ENCODE measurements at places on chromosomes 2 and 18.

DNA sequence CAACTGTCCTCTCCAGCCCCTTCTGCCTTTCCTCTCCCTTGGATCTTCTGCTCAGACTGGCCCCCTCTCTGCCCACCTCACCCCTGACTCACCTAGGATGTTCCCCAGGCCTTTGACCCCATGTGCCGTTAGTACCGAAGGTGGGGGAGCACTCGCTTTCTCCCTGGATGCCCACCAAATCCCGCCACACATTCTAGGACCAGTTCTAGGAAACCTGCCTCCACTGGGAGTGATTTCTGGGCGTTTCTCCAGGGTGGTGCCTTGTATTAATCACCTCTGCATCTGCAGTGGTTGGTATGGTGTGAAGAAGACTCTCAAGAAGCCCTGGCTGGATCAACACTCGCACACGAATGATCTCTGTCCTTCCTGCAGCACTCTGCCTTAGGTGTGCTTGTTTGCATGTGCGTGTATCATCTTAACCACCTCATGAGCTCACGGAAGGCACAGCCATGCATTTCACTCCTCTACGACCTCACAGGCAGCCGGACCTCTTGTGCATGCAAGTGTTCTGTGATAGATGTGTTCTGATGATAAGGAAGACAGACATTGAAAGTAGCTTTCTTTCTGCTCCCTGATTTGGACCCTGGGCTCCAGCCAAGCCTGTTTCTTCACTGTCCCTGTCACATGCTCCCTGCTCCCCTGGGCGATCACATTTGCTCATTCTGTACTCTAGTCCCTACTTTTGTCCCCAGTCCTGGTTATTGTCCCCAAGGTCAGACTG is 69.4 kb downstream of the LIPG start:
- no peak for DNase-seq

DNA sequence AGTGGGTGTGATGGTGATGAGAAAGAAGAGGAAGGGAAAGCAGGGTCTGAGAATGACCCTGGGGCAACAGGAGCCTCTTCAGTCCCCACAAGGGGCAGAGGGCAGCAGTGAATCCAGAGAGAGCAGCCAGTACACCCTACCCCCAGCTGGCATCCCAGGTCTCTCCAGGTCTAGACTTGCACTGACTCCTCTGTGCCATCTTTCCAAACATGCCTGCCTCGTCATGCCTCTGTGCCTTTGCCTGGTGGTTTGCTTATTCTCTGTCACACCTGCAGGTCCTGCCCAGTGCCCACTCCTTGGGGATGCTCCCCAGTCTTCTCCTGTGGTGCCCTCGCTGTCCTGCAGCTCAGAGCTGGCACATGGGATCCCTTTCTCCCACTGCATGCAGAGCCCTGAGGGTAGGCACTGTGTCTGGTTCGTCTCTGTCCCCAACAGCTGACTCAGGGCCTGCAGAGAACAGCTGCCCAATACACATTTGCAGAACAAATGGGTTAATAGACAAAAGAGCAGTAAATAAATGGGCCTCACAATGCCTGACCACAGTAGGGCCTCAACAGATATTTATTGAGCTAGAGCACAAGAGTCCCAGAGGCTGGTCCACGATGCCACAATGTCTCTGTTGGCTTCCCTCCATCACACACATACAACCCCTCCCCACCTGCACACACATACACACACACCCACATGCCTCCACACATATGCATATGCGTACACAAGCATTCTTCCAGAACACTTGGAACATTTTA is 89.8 kb downstream of the HS1BP3 start:
- DNase-seq: no peak

GRCh38 chr2:39632876-39633275 is 32.8 kb upstream of the TMEM178A start:
- DNase-seq: no peak

GRCh38 chr18:6106091-6106685 is 210.9 kb upstream of the TMEM200C start:
- DNase-seq: no peak

- DNase-seq: no peak
Measured at GRCh38 chr18:62634979-62635630, 80.2 kb upstream of the PHLPP1 start.

- DNase-seq: no peak
Measured at GRCh38 chr2:230909841-230910545, 15.0 kb downstream of the GPR55 start.

DNA sequence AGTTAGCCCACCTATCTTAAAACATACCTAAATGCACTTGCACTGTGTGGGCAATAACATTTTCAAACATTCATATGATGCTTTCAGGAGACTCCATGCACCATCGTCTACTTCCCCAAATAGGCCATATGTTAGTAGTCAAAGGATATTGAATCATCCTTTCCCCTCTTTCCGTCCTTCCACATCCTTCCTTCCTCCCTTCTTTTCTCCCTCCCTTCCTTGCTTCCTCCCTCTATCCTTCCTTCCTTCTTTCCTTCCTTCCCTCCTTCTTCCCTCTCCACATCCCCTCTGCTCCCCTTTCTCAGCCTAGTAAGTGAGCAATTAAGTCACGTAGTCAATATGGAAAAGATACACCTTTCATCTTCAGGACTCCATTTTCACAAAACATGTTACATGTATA is 73.8 kb downstream of the ZEB2 start:
- no peak for DNase-seq

DNA sequence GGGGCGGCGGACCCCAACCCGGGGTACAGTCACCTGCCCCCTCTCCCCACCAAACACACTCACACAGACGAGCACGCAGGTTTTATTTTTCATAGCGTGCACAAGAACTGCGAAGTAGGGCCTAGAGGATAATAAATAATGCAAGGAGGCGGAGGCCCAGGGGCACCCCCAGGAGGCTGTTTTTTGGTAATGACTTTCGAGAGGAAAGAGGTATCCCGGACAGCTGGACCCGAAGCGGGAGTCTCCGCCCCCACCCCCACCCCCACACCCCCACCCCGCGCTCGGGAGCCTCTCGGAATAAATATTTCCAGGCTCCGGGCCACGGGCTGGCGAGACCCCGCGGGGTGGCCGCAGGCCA is 3.4 kb downstream of the CYP26B1 start:
- no peak for DNase-seq

- no peak for DNase-seq
Measured at GRCh38 chr2:95329891-95330793, 33.0 kb downstream of the KCNIP3 start.

GRCh38 chr18:75173125-75173432 is 35.9 kb downstream of the PTGR3 start:
- no peak for DNase-seq

DNA sequence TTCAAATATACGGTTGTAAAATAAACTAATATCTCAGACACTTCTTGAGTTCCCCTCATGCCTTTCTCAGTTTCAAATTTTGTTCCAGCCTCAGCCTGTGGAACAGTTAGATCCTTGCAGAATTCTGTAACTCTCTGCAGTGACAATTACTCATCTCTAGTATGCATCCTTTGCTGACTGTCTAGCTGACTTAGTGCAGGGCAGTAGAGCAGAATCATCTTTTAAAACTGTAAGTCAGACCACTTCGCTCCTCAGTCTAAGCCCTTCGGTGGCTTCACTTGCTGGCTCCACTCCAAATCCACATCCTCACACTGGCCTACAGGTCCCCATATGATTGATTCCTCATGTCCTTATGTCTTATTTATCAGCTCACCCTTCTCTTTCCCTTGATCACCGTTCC is 164.1 kb upstream of the ZSWIM2 start:
- no peak for DNase-seq

GRCh38 chr2:88885679-88886416 is 194.4 kb downstream of the RPIA start:
- DNase-seq: no peak

DNA sequence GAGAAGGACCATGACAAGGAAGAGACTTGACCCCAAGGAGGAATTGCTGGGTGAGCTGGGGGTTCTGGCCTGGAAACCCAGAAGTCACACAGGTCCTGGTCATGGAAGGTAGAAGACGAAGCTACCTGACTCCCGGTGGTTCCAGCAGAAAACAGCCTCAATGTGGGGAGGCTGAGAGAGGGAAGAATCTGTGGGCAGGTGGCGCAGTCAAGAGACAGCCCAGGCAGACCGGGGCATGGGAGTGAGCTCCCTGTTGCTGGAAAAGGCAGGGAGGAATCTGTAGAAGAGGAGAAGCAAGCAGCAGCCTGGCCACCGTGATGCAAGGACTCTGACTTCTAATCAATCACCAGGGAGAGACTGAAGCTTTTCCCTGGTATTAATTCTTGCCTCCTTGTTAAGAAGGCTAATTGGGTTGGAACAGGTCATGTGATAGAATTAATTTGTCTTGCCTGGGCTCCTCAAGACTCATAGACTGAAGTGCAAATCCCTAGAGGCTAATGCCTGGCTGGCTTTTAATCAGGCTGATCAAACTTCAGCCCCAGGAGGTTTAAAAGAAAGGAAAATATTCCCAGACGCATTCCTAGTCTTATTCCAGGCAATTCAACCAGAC is 30.1 kb downstream of the CNGA3 start:
- DNase-seq: no peak

- DNase-seq: no peak
Measured at GRCh38 chr18:79962311-79962710, 2.1 kb upstream of the HSBP1L1 start.

DNA sequence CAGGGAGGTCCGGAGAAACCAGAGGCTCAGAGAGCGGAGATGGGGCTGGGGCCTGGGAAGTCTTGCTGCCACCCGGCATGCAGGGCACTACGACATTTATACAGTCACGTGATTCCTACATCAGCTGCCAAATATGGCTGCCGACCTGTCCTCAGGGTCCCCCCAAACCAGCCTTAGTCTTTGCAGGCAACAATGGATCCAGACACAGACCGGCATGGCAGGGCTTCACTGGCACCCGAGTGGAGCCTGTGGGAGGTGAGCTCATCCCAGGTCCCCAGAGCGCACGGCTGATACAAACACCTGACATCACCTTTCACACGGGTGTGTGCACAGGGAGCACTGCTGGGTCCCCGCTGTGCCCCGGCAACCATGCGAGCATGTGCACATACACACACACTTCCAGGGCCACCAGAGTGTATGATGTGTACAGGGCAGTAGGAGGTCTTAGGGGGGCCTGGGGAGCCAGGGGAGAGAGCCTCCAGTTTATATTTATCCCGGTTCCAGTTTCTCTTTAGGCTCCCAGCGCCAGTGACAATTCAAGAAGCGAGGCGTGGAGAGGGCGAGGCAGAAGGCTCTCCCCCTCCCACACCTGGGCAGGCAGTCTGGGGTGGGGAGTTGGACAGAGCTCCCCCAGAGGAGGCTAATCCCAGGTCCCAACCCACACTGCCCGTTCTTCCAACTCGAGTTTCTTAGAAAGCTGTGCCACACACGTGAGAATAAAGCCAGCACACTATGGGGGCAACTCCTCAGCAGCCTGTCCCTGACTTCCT is 2.7 kb downstream of the SEMA4C start:
- DNase-seq: no peak

GRCh38 chr2:193272011-193272410 is 1077.3 kb upstream of the TMEFF2 start:
- no peak for DNase-seq

- DNase-seq: no peak
Measured at GRCh38 chr2:182381225-182381624, 45.6 kb downstream of the PDE1A start.

DNA sequence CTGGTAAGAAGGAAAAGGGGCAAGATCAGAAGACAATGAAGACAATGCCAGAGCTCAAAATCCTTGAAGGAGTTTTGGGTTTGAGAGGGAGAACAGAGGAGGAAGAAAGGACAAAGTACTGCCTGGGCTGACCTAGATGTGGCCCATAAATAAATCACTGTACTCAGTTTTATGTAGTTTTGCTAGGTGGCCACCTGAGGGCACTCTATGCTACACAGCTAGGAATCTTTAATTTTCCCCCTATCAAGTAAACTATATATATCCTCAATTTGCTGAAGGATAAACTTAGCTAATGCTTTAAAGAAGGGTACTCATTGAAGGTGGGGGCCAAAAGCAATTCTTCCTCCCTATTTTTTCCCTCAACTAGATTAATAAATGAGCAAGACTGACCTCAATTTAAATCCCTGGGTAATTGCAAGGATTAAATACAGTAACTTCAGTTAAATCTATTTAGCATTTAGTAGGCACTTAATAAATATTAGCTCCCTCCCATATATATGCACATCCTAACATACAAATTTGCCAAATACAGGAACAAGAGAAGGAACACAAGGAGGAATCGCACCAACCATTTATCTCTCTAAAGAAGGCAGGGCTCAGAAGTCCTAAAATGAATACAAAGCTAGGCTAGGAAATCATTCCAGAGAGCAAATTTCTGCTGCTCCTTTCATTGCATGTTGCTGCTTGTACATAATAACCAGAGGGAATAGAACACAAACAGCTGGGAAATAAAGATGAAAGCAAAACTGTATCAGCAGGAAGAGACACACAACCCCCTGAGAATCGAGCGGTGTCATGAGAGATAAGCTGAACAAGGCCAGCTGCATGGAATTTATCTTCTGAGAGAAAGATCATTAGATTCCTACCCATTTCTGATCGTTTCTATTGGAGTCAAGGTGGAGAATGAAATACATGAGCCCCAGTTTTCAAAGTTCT is 540.1 kb downstream of the NRXN1 start:
- peak; percentile 5 for DNase-seq

- peak; percentile 32 for DNase-seq
Measured at GRCh38 chr18:47883771-47884413, 46.6 kb downstream of the SMAD2 start.

DNA sequence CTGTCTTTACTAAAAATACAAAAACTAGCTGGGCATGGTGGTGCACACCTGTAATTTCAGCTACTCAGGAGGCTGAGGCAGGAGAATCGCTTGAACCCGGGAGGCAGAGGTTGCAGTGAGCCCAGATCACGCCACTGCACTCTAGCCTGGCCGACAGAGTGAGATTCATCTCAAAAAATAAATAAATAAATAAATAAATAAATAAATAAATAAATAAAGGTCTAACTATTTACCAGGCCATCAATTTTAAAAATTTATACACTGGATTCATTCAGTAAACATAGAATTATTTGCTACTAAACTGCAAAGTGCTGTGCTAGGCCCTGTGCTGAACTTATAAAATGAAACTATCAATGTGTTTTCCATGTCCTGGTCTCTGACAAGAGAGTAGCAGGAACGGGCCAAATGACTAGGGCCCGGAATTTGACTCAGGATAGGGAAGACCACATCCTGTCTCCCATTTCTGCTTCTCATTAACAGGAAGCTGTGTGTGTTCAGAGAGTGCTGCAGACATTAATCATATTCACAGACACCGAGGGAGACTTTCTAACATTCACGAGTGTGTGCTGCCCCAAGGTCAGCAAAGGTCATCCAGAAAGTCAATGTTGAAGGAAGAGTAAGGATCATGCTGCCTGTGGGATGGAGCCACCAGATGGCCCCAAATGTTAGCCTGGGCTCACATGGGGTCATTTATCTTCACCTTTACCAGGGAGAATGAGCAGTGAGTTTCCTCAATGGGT is 95.8 kb downstream of the SPP2 start:
- no peak for DNase-seq

DNA sequence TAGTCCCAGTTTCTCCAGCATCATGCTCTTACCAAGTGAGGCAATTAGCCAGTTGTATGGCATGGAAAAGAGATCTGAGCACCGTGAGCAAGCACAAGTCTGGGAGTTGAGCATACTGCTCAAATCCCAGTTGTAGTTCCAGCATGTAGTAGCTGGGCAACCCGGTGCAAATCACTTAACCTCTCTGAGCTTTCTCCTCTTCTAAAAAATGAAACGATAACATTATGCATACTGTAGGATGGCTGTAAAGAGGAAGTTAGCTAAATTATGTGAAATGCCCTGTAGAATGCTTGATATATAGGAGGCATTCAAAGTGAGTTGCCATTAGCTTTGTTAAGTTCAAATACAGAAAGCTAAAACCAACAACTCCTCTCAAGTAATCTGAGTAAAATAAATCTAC is 164.0 kb upstream of the ZEB2 start:
- DNase-seq: no peak
